Upper lobe of right lung (tissue), 1 donor: ENCODE measurements at places on chromosomes 4 and X. TPM values are rescaled to one million over a fixed set of nuclear protein-coding genes. Genes with fewer than 3 reads are reported as not detected.

LUZP4 gene
- total RNA-seq, result not detected

H2BW2 gene
- not detected for total RNA-seq

GBA3 gene
- total RNA-seq, result 0.26 TPM

P2RY4 gene
- total RNA-seq, result 0.23 TPM

PRR32 gene
- total RNA-seq, result not detected

PNMA6E gene
- 0.14 TPM for total RNA-seq

MID2 gene
- total RNA-seq, result 25.2 TPM

- no peak overlapping the region for H3K4me3 ChIP-seq
- no peak for DNase-seq
Observed at GRCh38 chr4:26937139-26937538, 76.5 kb downstream of the STIM2 start.

DNA sequence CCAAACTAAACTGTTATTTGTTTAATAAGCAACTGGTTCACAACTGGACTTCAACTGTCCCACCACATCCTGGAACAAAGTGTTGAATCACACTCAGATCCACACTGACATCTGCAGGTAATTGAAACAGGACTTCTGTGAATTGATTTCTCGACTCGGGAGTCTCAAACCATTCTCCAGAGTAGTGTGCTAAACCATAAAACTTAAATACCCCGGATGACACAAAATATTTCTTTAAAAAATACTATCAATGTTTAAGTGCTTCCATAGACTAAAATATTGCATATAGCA lies 95.4 kb upstream of the PLAC1 start:
- H3K27ac ChIP-seq, result no peak overlapping the region
- no peak overlapping the region for H3K4me3 ChIP-seq
- no peaks in the 10 kb centered on the region for H3K36me3 ChIP-seq
- DNase-seq, result no peak

DNA sequence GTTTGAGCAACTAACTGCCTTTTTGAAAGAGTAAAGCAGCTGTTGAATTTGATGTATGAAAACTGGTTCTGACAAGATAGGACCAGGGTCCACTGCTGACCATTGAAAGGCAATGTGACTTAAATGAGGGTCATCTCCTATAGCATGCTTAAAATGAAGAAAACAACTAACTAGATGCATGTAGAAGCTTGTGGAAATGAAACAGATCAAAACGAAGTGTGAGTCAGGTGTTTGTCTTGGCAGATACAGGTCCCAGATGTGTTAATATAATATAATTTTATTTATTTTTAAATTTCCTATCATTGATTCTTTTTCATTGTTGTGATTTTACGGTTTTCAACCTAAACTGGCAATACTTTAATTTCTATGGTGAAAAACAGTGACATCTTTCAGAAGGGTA lies 83.6 kb downstream of the ATOH1 start:
- no peak overlapping the region for H3K27ac ChIP-seq
- H3K36me3 ChIP-seq, result no peaks in the 10 kb centered on the region
- no peaks in the 10 kb centered on the region for H3K4me1 ChIP-seq
- DNase-seq, result no peak
- H3K4me3 ChIP-seq, result no peak overlapping the region
- no peaks in the 10 kb centered on the region for H3K27me3 ChIP-seq

GRCh38 chr4:152735906-152736305 lies 43.6 kb downstream of the TIGD4 start:
- no peaks in the 10 kb centered on the region for H3K36me3 ChIP-seq
- no peak overlapping the region for H3K4me3 ChIP-seq
- no peak for DNase-seq
- no peak overlapping the region for H3K27ac ChIP-seq
- no peaks in the 10 kb centered on the region for H3K4me1 ChIP-seq

DNA sequence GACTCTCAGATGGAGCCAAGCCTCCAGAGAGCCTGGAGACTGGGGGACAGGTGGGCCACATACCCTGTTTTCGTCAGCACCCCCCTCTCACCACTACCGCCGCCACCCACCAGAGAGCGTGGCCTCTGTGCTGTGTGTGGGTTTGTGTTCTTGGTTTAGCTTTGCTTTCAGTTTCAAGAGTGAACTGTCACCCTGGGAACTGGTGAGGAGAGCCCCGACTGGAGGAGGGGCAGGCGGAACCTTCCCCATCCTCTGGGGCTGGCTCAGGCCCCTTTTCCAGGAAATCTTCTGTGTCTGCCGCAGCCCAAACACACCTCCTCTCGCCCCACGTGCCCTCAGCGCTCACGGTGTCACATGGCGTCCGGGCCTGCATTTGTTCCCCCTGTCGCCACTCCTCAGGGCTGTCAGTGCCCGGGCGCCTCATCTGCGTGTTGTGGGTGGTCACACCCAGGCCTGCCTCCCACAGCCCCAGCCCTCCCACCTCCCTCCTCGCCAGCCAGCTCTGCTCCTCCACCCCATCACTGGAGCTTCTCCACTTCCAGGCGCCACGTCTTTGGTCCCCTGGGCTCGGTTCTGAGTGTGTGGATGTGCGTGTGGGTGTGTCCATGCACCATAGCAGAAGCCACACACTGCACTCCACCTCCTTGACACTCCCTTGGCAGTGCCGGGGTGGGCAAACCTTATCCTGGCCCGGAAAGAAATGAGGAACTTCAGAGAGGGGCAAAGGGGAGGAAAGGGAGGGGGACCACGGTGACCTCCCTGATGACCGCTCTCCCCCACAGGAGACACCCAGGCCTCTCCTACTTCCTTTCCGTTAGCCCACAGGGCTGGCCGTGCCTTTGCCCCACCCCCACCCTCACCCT lies 27.8 kb downstream of the ELF4 start:
- no peaks in the 10 kb centered on the region for H3K36me3 ChIP-seq
- H3K4me3 ChIP-seq, result no peak overlapping the region
- H3K27ac ChIP-seq, result peak overlapping the region; percentile 51
- no peaks in the 10 kb centered on the region for H3K4me1 ChIP-seq

GRCh38 chr4:45472490-45472889 lies 651.4 kb downstream of the GABRG1 start:
- H3K27ac ChIP-seq, result no peak overlapping the region
- no peaks in the 10 kb centered on the region for H3K36me3 ChIP-seq
- DNase-seq, result no peak
- H3K4me1 ChIP-seq, result no peaks in the 10 kb centered on the region
- H3K4me3 ChIP-seq, result no peak overlapping the region
- no peaks in the 10 kb centered on the region for H3K27me3 ChIP-seq

- H3K4me1 ChIP-seq, result no peaks in the 10 kb centered on the region
- no peaks in the 10 kb centered on the region for H3K36me3 ChIP-seq
- DNase-seq, result no peak
- no peaks in the 10 kb centered on the region for H3K27me3 ChIP-seq
- H3K27ac ChIP-seq, result no peak overlapping the region
- no peak overlapping the region for H3K4me3 ChIP-seq
Observed at GRCh38 chr4:5256421-5256820, 205.1 kb downstream of the STK32B start.

GRCh38 chrX:49155243-49155899 lies 7.2 kb upstream of the MAGIX start:
- H3K27ac ChIP-seq, result peak overlapping the region; percentile 92
- DNase-seq, result no peak
- H3K36me3 ChIP-seq, result no peaks in the 10 kb centered on the region
- no peaks in the 10 kb centered on the region for H3K4me1 ChIP-seq
- peak overlapping the region; percentile 56 for H3K4me3 ChIP-seq

- no peak overlapping the region for H3K4me3 ChIP-seq
- H3K27me3 ChIP-seq, result no peaks in the 10 kb centered on the region
- H3K4me1 ChIP-seq, result peaks cover 10% of the 10 kb centered on the region
Observed at GRCh38 chr4:119105605-119106004, 30.0 kb upstream of the MYOZ2 start.

GRCh38 chr4:152957437-152958171 lies 21.5 kb downstream of the FHDC1 start:
- H3K4me3 ChIP-seq, result no peak overlapping the region
- peak; percentile 77 for DNase-seq
- no peaks in the 10 kb centered on the region for H3K27me3 ChIP-seq
- peak overlapping the region; percentile 59 for H3K27ac ChIP-seq

- no peak overlapping the region for H3K27ac ChIP-seq
- DNase-seq, result no peak
- peaks cover 22% of the 10 kb centered on the region for H3K36me3 ChIP-seq
- H3K4me3 ChIP-seq, result no peak overlapping the region
- H3K27me3 ChIP-seq, result no peaks in the 10 kb centered on the region
Observed at GRCh38 chr4:39102297-39102696, 40.3 kb downstream of the KLHL5 start.

GRCh38 chr4:117965622-117966021 lies 68.7 kb upstream of the NDST3 start:
- H3K4me1 ChIP-seq, result no peaks in the 10 kb centered on the region
- H3K27ac ChIP-seq, result no peak overlapping the region
- DNase-seq, result no peak
- no peaks in the 10 kb centered on the region for H3K27me3 ChIP-seq
- H3K36me3 ChIP-seq, result no peaks in the 10 kb centered on the region

GRCh38 chr4:159145318-159145991 lies 42.6 kb downstream of the RAPGEF2 start:
- no peaks in the 10 kb centered on the region for H3K27me3 ChIP-seq
- H3K27ac ChIP-seq, result no peak overlapping the region
- H3K36me3 ChIP-seq, result no peaks in the 10 kb centered on the region
- H3K4me1 ChIP-seq, result peaks cover 16% of the 10 kb centered on the region

GRCh38 chrX:148568763-148569162 lies 68.3 kb downstream of the AFF2 start:
- H3K36me3 ChIP-seq, result no peaks in the 10 kb centered on the region
- no peaks in the 10 kb centered on the region for H3K27me3 ChIP-seq
- no peaks in the 10 kb centered on the region for H3K4me1 ChIP-seq
- H3K4me3 ChIP-seq, result no peak overlapping the region
- DNase-seq, result no peak
- H3K27ac ChIP-seq, result no peak overlapping the region

- H3K4me3 ChIP-seq, result no peak overlapping the region
- no peaks in the 10 kb centered on the region for H3K36me3 ChIP-seq
- no peaks in the 10 kb centered on the region for H3K27me3 ChIP-seq
- no peak overlapping the region for H3K27ac ChIP-seq
Observed at GRCh38 chrX:153848325-153848724, 18.0 kb upstream of the PDZD4 start.

DNA sequence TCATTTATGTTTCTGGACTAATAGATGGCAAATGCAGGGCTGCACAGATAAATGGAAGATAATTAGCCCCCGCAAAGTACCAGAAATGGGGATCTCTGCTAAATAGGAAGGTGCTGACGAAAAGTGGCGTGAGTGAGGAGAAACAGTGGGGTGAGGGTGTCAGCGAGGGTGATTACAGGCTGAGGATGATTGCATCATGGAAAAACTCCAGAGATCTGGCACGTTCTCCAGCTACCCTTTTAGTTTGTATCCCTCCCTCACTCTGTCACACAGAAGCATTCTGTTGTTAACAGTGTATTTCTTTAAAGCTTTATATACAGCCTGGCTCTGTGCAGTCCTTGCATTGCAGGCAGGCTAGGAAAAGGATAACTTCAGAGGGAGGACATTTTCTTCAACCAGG lies 309.6 kb upstream of the DDX53 start:
- no peaks in the 10 kb centered on the region for H3K27me3 ChIP-seq
- H3K36me3 ChIP-seq, result no peaks in the 10 kb centered on the region
- no peak overlapping the region for H3K4me3 ChIP-seq
- H3K4me1 ChIP-seq, result no peaks in the 10 kb centered on the region
- no peak for DNase-seq

DNA sequence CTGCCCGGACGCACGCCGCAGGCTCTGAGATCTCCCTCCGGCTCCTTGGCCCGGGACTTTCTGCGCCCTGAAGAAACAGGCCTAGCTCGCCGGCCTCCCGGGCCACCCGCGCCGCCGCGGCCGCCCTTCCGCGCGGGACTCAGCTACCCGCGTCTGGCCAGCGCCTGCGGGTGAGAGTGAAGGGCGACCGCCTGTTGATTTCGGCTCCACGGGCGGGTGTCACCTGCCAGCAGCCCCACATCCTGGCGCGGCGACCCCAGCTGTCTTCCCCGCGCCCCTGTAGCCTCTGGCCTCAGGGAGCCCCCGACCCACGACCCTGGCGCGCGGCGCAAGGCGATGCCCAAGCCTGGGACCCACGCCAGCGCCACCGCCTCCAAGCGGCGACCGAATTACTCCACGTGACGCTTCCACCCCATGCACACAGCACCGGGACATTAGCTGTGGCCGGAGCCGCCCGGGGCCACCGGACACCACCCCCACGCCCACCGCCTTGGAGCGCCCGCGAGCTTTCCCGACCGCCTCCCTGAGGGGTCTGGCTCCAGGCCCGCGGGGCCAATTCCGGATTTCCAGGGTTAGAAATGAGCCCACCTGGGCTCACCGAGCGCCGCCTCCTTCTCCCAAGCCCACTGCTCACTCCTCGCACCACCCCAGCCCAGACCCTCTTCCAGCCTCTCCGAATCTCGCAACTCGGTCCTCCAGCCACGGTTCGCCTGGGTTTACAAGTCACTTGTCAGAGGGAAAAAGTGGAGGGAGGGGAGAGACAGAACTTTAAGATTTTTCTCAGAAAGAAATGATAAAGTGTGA lies 10.2 kb downstream of the ARX start:
- H3K27ac ChIP-seq, result no peak overlapping the region
- H3K36me3 ChIP-seq, result no peaks in the 10 kb centered on the region
- peaks cover 9% of the 10 kb centered on the region for H3K4me1 ChIP-seq
- no peak for DNase-seq

DNA sequence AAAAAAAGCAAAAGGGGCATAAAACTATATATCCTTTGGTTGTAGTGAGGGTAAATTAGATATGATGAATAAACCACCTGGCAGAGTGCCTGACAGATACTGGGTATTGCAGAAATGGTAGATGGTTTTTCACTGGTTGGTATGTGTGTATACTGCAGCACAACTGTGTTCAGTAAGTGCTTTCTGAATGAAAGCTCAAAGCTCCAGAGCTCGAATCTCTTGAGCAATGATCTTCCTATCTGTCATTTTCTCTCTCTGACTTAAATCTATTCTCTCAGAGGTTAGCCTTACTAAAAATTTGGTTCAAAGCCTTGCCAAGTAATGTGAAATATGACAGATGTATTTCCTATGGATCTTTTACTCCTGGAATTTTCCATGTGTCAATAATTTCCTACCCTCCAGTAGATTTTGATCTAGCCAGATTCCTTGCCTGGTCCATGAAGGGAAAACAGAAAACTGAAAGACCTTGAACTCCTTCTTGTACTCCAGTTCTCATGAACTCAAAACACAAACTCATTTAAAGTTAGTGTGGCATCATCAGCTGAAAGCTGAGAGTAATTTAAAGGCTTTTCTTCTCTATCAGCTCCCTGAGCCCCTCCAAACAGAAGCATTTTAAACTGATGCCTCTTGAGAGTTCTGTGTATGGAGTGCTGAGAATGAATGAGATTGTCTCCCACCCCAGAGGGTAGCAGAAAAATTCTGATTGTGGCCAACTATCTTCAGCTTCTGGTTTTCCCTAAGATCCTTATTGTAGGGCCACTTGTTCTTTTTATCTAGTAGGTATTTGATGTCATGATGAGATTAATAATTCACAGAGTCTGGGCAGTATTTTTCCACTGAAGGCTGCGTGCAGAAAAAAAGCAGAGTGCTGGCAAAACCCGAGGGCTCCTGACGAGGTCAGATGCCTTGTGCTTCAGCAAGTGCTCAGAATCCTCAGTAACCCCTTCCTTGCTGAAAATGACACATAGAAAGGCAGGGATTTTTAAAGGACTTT lies 363.4 kb upstream of the BOD1L1 start:
- no peak overlapping the region for H3K27ac ChIP-seq
- DNase-seq, result no peak
- H3K36me3 ChIP-seq, result no peaks in the 10 kb centered on the region
- H3K4me3 ChIP-seq, result no peak overlapping the region

- H3K36me3 ChIP-seq, result peaks cover 95% of the 10 kb centered on the region
- no peak for DNase-seq
- H3K4me3 ChIP-seq, result no peak overlapping the region
- no peak overlapping the region for H3K27ac ChIP-seq
- H3K4me1 ChIP-seq, result no peaks in the 10 kb centered on the region
Observed at GRCh38 chr4:48571471-48571870, 81.4 kb downstream of the ZAR1 start.
